ENCODE measurements at places on chromosomes 4 and X. TPM values are rescaled to one million over a fixed set of nuclear protein-coding genes. Genes with fewer than 3 reads are reported as not detected.

RHOXF1 gene
- total RNA-seq = not detected

CT45A10 gene
- not detected for total RNA-seq

SHROOM4 gene
- total RNA-seq = not detected

RRH gene
- total RNA-seq = not detected

SATL1 gene
- total RNA-seq = not detected

NLRP2B gene
- total RNA-seq = not detected

SMIM10L2A gene
- total RNA-seq = 1.2 TPM

PROM1 gene
- not detected for total RNA-seq

CYLC1 gene
- total RNA-seq = not detected

IL2RG gene
- total RNA-seq = 337 TPM

- H3K4me3 ChIP-seq = no peak overlapping the region
- H3K4me1 ChIP-seq = no peaks in the 10 kb centered on the region
- no peak overlapping the region for H3K27ac ChIP-seq
- no peak for DNase-seq
- no peaks in the 10 kb centered on the region for H3K27me3 ChIP-seq
Measured at GRCh38 chr4:20043991-20044390, 207.7 kb upstream of the SLIT2 start.

GRCh38 chr4:158051401-158052235 lies 121.2 kb downstream of the GASK1B start:
- no peaks in the 10 kb centered on the region for H3K36me3 ChIP-seq
- no peak for DNase-seq
- H3K27me3 ChIP-seq = no peaks in the 10 kb centered on the region
- H3K4me3 ChIP-seq = no peak overlapping the region

DNA sequence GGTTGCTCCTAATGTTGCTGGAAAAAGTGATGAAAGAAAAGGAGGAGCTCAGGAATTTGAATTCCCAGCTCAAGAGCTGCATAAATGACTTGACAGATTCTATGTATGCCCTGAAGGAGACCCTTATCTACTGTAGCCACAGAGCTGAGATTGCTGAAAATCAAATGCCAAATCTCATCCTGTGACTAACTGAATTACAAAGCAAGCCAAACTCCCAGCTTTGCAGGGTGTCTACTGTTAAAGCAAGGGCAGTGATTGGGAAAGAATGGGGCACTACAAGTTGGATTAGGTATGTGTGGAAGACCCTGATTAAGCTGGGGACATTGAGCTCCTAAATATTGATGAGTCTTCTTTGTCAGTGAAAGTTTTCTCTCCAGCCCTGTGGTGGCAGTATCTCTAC lies 20.8 kb upstream of the SMIM9 start:
- H3K36me3 ChIP-seq = peaks cover 15% of the 10 kb centered on the region
- H3K4me3 ChIP-seq = no peak overlapping the region
- H3K27me3 ChIP-seq = no peaks in the 10 kb centered on the region
- H3K27ac ChIP-seq = no peak overlapping the region
- no peak for DNase-seq
- H3K4me1 ChIP-seq = no peaks in the 10 kb centered on the region

DNA sequence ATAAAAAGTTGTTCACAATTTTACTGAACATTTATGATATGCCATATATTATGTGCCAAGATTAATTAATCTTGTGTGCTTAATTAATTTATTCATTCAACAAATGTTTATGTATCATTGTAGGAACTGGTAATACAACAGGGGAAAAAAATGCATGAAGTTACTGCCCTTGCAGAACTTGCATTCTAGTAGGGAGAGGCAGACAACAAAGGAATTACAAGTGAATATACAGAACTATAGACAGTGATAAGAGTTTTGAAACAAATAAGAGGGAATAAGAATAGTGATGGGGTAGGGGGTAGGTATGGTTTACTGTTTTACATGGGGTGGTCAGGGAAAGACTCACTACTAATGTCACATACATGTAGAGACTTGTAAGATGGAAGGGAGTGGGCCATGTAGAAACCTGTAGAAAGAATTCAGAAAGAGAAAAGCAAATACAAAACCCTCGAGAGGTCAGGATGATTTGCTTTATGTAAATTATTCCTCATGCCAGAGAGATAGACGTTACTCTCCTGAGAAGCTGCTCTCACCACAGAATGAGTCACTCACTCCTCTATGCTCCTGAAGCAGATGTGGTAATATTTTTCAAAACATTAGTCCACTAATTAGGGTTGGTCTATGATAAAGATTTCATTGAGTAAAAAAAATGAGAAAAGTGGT lies 855.0 kb upstream of the GRID2 start:
- no peaks in the 10 kb centered on the region for H3K27me3 ChIP-seq
- H3K27ac ChIP-seq = no peak overlapping the region
- H3K36me3 ChIP-seq = no peaks in the 10 kb centered on the region
- H3K4me3 ChIP-seq = no peak overlapping the region

DNA sequence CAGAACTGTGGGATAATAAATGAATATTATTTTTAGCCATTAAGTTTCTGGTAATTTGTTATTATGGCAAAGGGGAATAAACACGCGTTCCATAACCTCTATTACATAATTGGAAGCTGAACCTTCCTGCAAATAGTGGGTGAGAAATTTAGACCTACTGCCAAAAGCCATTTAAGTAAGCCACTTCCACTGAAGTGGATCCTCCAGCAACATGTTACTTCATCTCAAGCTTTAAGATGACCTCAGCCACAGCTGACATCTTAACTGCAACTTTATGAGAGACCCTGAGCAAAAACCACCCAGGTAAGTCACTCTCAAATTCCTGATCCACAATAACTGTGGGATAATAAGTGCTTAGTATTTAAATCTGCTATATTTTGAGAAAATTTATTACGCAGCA lies 1048.6 kb downstream of the FAM133A start:
- H3K4me3 ChIP-seq = no peak overlapping the region
- DNase-seq = no peak
- H3K27me3 ChIP-seq = no peaks in the 10 kb centered on the region
- H3K36me3 ChIP-seq = no peaks in the 10 kb centered on the region
- no peak overlapping the region for H3K27ac ChIP-seq

DNA sequence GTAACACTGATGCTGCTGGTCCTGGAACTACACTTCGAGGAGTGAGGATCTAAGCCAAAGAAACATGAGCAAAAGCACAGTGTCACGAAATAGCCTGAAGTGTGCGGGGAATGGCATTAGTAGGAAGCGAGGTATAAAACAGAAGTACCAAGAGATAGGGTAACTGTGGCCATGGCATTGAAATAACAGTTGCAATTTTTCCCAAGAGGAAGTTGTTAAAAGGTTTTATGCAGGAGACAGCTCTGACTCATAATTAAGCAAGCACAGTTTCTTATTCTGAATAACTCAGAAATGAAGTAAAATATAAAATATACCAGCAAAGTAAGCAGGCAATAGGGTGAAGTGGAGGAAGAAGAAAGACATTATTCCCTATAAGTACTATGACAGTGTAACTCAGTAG lies 90.3 kb upstream of the TMEM150C start:
- no peak for DNase-seq
- no peaks in the 10 kb centered on the region for H3K4me1 ChIP-seq
- H3K27ac ChIP-seq = no peak overlapping the region

DNA sequence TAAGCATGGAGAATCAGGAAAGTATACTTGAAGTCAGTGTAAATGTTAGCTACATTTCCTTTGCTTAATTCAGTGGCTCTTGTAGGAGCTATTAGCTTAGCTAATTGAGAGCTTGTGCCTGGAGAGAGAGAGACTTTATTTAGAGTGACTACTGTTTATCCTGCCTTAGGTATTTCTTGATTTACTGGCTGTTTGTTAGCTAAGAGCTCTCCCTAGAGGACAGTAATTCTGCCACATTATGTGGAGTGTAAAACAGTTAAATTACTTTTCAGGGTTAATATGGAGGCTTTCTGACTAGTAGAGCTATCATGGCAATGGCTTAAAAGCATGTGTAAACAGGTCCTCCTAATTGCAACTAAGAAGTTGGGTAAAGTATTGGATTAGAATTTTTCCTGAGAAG lies 306.5 kb upstream of the TECRL start:
- no peak overlapping the region for H3K4me3 ChIP-seq
- DNase-seq = no peak
- H3K27ac ChIP-seq = no peak overlapping the region
- no peaks in the 10 kb centered on the region for H3K27me3 ChIP-seq
- H3K36me3 ChIP-seq = no peaks in the 10 kb centered on the region

- peak; percentile 87 for DNase-seq
Measured at GRCh38 chrX:40153345-40154249, 55.8 kb upstream of the BCOR start.

DNA sequence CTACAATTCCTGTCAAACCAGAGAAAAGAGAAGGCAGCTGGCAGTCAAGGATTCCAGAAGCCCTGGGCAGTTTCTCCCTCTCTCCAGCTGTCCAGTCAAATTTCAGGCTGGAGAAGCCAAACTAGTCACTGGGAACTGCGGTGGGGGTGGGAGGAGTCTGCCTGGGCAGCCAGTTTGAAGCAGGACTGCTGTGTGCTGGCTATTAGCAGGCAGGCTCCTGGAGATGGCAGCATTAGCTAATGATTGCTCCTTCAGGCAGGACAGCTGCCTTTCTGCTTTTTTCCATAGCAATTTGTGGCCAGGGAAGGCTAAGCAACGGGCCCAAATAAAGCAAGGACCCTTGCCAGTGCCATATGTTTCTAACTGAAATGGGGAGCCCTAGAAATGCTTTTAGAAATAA lies 44.7 kb upstream of the FGF13 start:
- no peak for DNase-seq
- no peaks in the 10 kb centered on the region for H3K27me3 ChIP-seq
- no peaks in the 10 kb centered on the region for H3K36me3 ChIP-seq
- no peak overlapping the region for H3K27ac ChIP-seq
- H3K4me3 ChIP-seq = no peak overlapping the region

DNA sequence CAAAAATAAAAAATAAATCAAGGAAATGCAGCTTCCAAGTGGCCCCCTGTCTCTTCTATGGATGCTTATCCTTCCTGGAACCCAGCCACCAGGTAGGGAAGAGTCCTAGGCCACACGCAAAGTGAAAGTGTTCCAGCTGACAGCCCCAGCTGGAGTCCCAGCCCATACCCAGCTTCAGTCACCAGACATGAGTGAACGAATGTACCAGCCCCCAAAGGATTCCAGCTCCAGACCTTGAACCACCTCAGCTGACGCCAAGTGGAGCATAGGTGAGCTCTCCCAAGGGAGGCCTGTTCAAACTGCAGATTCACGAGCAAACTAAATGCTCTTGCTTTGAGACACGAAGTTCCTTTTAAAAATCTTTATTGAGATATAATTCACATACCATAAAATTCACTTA lies 62.0 kb downstream of the BCOR start:
- H3K36me3 ChIP-seq = no peaks in the 10 kb centered on the region
- no peak overlapping the region for H3K4me3 ChIP-seq
- H3K27me3 ChIP-seq = no peaks in the 10 kb centered on the region
- peaks cover 8% of the 10 kb centered on the region for H3K4me1 ChIP-seq

- DNase-seq = no peak
- H3K27me3 ChIP-seq = no peaks in the 10 kb centered on the region
- H3K4me1 ChIP-seq = no peaks in the 10 kb centered on the region
- peaks cover 12% of the 10 kb centered on the region for H3K36me3 ChIP-seq
- H3K4me3 ChIP-seq = no peak overlapping the region
Measured at GRCh38 chr4:108589961-108590360, 30.4 kb upstream of the RPL34 start.

GRCh38 chrX:29604381-29604780 lies 611.0 kb upstream of the MAGEB2 start:
- DNase-seq = no peak
- H3K27me3 ChIP-seq = no peaks in the 10 kb centered on the region
- H3K4me3 ChIP-seq = no peak overlapping the region

DNA sequence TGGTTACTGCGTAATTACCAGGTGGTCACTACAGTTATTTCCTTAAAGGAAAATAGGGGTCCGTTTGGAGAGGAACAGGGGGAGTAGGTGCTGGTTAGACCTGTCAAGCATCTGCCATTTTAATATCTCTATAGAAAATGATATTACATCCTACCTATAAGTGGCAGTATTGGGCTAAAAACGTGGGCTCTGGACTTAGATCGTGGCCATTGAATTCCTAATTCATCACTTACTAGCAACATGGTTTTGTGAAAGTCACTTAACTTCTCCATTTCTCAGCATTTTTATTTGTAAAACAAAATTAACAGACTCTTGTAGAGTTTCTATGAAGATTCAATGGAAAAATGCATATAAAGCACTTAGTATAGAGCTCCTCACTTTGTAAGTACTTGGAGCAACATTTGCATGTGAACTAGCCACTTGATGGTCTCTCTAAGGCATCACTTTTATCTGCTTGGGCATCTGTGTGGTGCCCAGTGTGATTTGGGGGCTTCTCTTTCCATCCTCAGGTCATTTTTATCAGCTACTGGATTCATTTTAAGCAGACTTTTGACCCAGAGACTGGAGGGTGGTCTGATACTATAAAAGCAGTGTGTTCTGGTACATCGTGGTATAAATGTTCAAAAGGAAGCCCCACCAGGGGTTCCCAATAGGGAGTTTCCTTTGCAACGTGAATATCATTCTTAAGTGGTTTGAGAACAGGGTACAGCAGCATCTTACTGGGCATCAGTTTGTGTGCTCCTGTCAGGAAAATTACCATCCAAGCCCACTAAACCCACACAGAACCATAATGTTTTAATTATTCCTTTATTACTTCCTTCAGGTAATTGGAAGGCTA lies 42.7 kb upstream of the RASSF6 start:
- no peaks in the 10 kb centered on the region for H3K36me3 ChIP-seq
- peaks cover 3% of the 10 kb centered on the region for H3K4me1 ChIP-seq
- no peak for DNase-seq
- no peak overlapping the region for H3K4me3 ChIP-seq
- no peak overlapping the region for H3K27ac ChIP-seq

DNA sequence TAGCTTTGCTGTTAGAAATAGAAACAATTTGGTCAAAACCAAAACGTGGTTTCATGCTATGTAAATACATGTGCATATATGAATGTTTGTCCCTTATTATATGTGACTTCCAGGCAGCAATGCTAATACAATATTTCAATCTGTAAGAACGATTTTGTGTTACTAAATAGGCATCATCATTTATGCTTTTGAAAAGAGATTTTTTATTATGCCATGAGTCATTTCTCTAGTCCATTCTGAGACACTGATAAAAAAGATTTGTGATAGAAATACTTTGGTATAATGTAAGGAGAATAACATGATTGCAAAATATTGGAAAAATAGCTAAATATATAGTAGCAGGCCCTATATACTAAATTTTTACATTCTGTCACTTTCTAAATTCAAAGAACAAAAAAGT lies 28.9 kb downstream of the SYNPO2 start:
- H3K27me3 ChIP-seq = peaks cover 17% of the 10 kb centered on the region
- DNase-seq = no peak
- H3K27ac ChIP-seq = no peak overlapping the region

DNA sequence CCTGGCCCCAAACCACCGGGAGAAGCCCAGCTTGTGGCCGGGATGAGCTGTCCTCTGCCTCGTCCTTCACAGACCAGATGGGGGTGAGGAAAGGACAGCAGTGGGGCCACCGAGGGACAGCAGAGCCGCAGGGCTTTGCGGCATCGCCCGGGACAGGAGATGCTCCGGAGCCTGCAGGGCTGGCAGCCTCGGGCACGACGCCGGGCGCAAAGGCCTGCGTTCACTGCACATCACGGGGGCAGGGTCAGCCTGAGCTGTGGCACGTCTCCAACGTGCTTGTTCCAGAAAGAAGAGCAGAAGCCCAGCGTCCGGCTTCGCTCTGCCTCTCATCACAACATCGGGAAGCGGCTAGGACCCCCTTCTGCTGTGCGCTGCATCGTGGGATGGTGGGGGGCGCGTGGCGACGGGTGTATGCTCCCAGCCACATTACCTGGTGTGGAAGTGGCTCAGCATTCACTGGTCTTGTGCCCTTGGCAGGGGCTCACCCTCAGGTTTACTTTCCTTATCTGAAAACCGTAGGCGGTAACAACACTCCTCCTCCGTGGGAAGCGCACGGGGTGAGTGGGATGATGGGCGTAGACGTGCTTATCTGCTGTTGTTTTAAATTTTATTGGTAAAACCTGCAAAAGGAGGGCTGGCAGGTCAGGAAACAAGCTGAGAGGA lies 7.4 kb downstream of the TADA2B start:
- H3K4me3 ChIP-seq = no peak overlapping the region
- no peak for DNase-seq
- H3K27me3 ChIP-seq = no peaks in the 10 kb centered on the region
